Cardiac muscle cell (in vitro differentiated cells and primary cell): ENCODE measurements at places on chromosomes 3 and 15.

DNA sequence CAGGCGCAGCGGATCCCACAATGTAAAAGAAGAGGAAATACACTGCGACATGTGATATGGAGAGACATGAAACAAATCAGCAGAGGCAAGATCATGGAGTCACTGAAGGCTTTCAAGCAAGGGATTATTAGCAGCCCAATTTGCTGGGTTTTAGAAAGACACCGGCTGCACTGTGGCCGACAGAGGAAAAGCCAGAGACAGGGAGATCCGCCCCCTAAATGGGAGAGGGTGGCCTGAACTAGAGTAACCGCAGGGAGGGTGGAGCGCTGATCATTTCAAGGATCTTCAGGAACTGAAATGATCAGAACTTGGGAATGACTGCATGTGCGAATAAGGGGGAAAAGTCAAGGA is 612 bp upstream of the C15orf40 start:
- peak overlapping the region; percentile 90 for H3K4me3 ChIP-seq
- DNase-seq: no peak
- H3K27me3 ChIP-seq: no peaks in the 10 kb centered on the region
- peaks cover 13% of the 10 kb centered on the region for H3K4me1 ChIP-seq
- H3K27ac ChIP-seq: peak overlapping the region; percentile 73

DNA sequence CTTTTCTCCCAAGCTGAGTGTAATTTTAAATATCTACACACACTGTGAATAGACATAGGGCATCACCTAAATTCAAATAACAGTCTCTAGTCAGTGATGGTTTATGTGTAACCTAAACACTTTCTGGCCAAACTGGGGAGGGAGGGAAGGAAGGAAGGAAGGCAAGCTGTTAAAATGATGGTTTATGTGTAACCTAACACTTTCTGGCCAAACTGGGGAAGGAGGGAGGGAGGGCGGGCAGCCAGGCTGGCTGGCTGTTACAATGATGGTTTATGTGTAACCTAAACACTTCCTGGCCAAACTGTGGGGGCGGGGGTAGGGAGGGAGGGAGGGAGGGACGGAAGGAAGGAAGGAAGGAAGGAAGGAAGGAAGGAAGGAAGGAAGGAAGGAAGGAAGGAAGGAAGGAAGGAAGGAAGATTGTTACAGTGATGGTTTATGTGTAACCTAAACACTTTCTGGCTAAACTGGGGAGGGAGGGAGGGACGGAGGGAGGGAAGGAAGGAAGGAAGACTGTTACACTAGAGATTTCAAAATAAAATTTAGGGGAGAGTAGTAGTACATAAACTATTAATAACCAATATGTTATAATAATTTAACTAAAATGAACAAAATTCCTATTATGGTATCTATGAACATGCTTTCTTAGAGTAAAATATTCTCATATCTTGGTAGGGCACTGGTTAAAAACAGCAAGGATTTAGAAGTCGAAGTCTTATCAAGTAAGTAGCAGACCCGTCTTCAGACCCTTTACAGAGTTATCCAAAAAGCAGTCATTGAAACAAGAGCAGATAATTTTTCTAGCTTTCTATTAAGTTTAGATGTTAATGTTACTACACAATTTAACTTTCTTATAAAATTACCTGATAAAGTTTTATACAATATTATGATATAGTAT is 148.1 kb downstream of the LMLN start:
- no peak overlapping the region for H3K27ac ChIP-seq
- no peak for DNase-seq
- H3K4me3 ChIP-seq: no peak overlapping the region
- H3K4me1 ChIP-seq: no peaks in the 10 kb centered on the region
- H3K27me3 ChIP-seq: peaks cover 35% of the 10 kb centered on the region

GRCh38 chr15:66085128-66085527 is 168.4 kb downstream of the MEGF11 start:
- no peaks in the 10 kb centered on the region for H3K27me3 ChIP-seq
- DNase-seq: no peak
- no peak overlapping the region for H3K27ac ChIP-seq
- H3K36me3 ChIP-seq: no peaks in the 10 kb centered on the region
- H3K4me1 ChIP-seq: peaks cover 12% of the 10 kb centered on the region

GRCh38 chr3:114827495-114827894 is 319.6 kb downstream of the ZBTB20 start:
- DNase-seq: peak; percentile 59
- no peak overlapping the region for H3K27ac ChIP-seq
- no peaks in the 10 kb centered on the region for H3K4me1 ChIP-seq

GRCh38 chr3:9863058-9863772 is 16.8 kb downstream of the CIDEC start:
- H3K4me3 ChIP-seq: no peak overlapping the region
- no peaks in the 10 kb centered on the region for H3K27me3 ChIP-seq
- peak; percentile 29 for DNase-seq
- H3K36me3 ChIP-seq: no peaks in the 10 kb centered on the region

DNA sequence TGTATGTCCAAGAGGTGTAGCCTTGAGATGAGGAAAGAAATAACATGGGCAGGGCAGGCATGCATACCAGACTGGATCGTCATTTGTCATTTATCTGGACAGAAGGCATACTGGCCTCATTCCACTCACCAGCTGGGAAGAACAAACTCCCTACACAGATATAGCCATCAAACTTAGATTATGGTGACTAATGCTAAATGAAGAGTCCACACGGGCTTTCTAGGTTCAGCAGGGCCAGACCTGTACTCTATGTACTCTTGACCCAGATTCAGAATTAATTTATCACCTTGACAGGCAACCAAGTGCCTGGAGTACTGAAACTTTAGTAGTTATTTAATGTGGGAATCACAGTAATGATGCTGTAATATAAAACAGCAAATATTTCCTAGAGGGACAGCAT is 164.3 kb upstream of the IL12A start:
- H3K4me3 ChIP-seq: no peak overlapping the region
- peaks cover 11% of the 10 kb centered on the region for H3K4me1 ChIP-seq
- DNase-seq: peak; percentile 81
- H3K36me3 ChIP-seq: no peaks in the 10 kb centered on the region

DNA sequence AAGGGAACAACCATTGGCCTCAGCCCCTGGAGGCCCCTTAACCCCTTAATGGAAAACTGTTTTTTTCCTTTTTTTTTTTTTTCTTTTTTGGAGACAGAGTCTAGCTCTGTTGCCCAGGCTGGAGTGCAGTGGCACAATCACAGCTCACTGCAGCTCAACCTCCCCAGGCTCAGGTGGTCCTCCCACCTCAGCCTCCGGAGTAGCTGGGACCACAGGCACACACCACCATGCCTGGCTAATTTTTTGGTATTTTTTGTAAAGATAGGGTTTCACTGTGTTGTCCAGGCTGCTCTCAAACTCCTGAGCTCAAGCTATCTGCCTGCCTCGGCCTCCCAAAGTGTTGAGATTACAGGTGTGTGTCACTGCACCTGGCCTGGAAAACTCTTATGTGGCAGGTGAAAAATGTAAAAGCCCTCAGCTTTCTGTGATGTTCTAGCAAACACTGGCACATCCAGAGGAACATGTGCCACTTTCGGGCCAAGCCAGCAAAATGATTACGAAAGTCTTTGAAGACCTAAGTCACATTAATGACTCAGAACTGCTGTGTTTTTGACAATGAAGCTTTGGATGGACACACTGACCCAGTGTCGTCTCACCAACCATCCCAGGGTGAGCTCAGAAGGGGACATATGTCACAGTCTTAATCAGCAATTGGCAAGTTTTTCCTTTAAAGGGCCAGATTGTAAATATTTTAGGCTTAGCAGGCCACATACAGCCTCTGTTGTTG is 189.3 kb upstream of the TPM1 start:
- no peak overlapping the region for H3K27ac ChIP-seq
- no peaks in the 10 kb centered on the region for H3K36me3 ChIP-seq
- no peak overlapping the region for H3K4me3 ChIP-seq
- DNase-seq: no peak

DNA sequence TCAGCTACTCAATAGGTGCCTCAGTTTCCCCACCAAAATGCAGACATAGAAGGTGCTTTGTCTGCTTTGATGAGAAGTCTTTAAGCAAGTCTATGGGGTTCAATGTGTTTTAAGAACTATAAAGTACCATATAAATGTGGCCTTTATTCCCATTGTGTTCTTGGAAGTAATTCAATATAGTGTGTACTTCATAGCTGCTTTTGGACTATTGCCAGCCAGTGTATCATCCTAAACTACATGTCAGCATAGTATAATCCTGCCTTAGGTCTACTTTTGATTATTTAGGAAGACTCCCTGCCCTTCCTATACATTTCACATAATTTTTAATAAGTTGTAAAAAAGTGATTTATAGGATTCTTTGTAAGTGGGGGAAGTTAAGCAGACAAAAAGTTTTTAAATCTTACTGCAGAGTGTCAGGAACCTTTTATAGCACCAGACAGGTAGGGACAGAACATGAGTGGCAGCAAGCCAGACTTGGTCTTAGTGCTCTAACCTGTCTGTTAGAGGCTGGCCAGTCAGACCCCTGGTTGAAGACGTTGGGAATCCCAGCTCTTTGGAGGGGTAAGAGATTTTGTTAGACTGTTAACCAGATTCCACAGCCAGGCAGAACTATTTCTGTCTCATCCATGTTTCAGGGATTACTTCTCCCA is 48.4 kb downstream of the MLH1 start:
- H3K4me3 ChIP-seq: no peak overlapping the region
- no peaks in the 10 kb centered on the region for H3K27me3 ChIP-seq
- H3K36me3 ChIP-seq: peaks cover 9% of the 10 kb centered on the region

GRCh38 chr3:117281371-117281770 is 571.8 kb downstream of the TUSC7 start:
- DNase-seq: no peak
- H3K27me3 ChIP-seq: no peaks in the 10 kb centered on the region
- H3K4me1 ChIP-seq: peaks cover 11% of the 10 kb centered on the region
- no peak overlapping the region for H3K4me3 ChIP-seq
- no peaks in the 10 kb centered on the region for H3K36me3 ChIP-seq

DNA sequence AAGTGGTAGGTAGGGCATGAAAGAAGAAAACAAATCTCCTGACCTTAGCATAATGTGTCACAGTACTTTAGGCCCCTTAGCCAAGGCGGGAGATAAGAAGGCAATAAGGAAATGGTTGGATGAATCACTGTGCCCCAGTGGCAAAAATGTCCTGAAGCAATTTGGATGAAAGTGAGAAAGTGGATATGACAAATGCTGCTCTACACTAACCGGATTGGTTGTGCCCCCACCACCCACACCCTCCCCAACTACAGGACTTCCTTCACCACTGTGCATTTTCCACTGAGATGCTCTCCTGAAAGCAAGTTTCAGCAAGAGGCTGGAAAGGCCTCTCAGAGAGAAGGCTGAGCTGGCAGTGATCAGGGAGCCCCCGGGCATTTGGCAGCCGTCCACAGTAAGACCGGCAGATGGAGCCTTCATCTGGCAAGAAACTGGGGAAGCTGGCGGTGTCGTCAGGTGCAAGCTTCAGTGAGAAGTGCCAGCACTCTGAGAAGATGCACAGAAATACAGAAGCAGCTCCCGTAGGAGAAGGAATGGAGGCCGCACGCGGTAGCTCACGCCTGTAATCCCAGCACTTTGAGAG is 63.8 kb downstream of the ATP1B3 start:
- no peaks in the 10 kb centered on the region for H3K36me3 ChIP-seq
- no peak for DNase-seq
- no peaks in the 10 kb centered on the region for H3K27me3 ChIP-seq
- no peak overlapping the region for H3K4me3 ChIP-seq

DNA sequence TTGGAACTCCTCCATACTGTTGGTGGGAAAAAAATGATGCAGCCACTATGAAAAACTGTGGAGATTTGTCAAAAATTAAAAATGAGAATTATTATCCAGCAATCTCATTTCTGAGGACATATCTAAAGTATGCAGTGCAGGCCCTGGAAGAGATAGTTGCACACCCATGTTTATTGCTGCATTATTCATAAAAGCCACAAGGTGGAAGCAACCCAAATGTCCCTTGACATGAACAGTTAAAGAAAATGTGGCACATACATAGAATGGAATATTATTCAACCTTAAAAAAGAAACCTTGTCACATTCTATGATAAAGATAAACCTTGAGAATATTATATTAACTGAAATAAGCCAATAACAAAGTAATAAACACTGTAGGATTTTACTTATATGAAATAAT is 80.9 kb upstream of the ARHGEF26 start:
- no peaks in the 10 kb centered on the region for H3K4me1 ChIP-seq
- no peaks in the 10 kb centered on the region for H3K36me3 ChIP-seq
- H3K27me3 ChIP-seq: no peaks in the 10 kb centered on the region

GRCh38 chr3:9765865-9766264 is 3.9 kb downstream of the CAMK1 start:
- H3K4me3 ChIP-seq: no peak overlapping the region
- no peaks in the 10 kb centered on the region for H3K27me3 ChIP-seq
- no peak for DNase-seq
- no peaks in the 10 kb centered on the region for H3K4me1 ChIP-seq

- H3K27me3 ChIP-seq: no peaks in the 10 kb centered on the region
- peak overlapping the region; percentile 85 for H3K27ac ChIP-seq
- no peaks in the 10 kb centered on the region for H3K36me3 ChIP-seq
- DNase-seq: no peak
Observed at GRCh38 chr3:187025656-187026316, 95.5 kb downstream of the ST6GAL1 start.

- no peaks in the 10 kb centered on the region for H3K27me3 ChIP-seq
- H3K4me3 ChIP-seq: no peak overlapping the region
Observed at GRCh38 chr3:146164971-146165769, 4.2 kb upstream of the PLOD2 start.

GRCh38 chr3:105845488-105845887 is 23.3 kb downstream of the CBLB start:
- no peak overlapping the region for H3K27ac ChIP-seq
- peaks cover 11% of the 10 kb centered on the region for H3K4me1 ChIP-seq
- no peaks in the 10 kb centered on the region for H3K27me3 ChIP-seq
- H3K4me3 ChIP-seq: no peak overlapping the region
- H3K36me3 ChIP-seq: no peaks in the 10 kb centered on the region

- no peak overlapping the region for H3K4me3 ChIP-seq
- no peaks in the 10 kb centered on the region for H3K27me3 ChIP-seq
- H3K4me1 ChIP-seq: peaks cover 12% of the 10 kb centered on the region
- peak; percentile 13 for DNase-seq
Observed at GRCh38 chr3:185024966-185025365, 127.9 kb downstream of the C3orf70 start.

DNA sequence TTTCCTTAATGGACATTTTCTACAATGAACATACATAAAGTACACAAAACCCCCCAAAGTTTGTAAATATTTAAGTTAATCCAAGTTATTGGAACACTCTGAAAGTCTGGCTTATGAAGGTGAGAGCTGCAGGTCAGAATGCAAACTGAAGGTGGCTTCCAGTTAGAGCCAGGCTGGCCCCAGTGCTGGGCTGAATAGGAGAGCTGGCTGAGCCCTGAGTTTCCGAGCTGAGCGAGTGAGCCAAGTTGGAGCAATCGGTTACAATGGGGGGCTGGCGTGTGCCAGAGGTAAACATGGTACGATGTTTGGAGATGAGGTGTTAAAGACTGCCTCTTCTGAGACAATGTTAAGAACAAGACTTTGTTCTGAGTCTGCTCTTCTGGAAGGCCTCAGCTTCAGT is 230.8 kb upstream of the MCTP2 start:
- peaks cover 5% of the 10 kb centered on the region for H3K27me3 ChIP-seq
- DNase-seq: no peak
- no peaks in the 10 kb centered on the region for H3K4me1 ChIP-seq
- H3K4me3 ChIP-seq: no peak overlapping the region
